ENCODE measurements at places on chromosomes 7 and 10.

GRCh38 chr7:174716-175115, 17.7 kb upstream of the FAM20C start:
- DNase-seq = no peak

- no peak for DNase-seq
Measured at GRCh38 chr7:16086743-16087142, 334.6 kb downstream of the CRPPA start.

DNA sequence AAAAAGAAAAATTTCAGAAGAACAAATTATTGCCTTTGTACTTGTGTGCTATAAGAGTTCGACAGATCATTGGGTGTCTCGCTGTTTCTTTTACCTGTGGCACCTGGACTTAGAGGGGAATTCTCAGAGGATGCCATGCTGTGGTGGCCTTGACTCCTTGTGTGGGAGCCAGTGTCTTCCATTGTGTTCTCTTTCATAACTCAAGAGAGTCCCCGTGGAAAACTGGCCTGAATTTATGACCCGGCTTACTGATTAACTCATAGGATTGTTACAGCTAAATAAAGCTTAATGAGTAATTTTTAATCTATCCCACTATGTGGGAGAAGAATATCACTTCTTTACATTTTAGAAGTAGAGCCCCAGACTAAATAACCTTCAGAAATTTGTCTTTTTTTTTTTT, 54.5 kb downstream of the UBE3C start:
- no peak for DNase-seq

DNA sequence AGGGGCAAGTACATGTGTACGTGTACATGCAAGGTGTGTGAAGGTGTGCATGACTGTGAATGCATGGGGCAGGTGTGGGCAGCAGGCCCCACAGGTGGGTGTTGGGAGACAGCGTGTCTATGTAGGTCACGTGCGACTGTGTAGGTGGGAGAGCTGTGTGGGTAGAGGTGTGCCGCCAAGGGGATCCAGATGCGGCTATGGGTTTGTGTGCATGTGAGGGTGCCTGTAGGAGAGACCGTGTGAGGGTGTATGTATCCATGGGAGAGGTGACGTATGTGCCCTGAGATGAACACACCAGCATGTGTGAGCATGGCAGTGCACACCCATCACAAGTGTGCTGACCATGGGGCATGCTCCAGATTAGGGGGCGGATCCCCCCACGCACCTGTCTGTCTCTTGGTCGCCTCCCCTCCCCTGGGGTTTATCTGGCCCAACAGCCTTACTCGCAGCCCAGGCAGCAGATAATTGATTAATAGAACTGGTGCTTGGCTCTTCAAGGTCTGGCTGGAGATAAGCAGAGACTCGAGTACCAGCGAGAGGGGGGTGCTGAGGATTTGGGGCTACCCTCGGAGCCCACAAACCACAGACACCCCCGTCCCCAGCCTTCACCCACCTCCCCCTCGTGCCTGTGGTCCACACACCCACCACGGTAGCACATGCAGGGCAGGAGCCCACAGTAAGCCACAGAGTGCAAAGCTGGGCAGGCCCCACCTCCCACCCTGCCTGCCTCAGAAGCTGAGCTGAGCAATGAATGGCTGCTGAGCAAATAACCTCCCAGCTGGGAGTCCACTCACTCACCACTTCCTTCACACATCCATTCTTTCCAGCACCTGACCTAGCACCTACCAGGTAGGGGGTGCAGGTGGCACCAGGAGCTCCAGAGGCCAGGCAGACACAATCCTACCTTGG, 41.4 kb upstream of the ZMIZ1 start:
- DNase-seq = no peak

DNA sequence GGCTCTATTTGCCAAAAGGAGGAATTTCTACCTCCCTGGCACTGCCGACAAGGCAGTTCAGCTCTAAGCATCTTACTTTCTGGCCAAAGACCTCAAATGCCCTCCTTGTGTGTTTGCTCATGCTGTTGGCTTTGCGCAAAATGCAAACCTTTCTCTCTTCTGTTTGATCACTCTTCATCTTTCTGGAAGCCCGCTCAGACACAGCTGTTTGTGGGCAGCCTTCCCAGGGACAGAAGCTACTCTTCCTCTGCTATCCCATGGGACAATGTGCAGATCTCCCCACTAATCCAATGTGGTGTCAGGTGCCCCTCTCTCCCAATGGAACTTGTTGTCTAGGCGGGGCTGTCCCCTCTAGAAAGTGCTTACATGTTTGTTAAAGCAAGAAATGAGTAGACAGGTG, 278.7 kb downstream of the CCSER2 start:
- no peak for DNase-seq

GRCh38 chr10:33115738-33116719, 158.0 kb upstream of the ITGB1 start:
- peak; percentile 67 for DNase-seq

DNA sequence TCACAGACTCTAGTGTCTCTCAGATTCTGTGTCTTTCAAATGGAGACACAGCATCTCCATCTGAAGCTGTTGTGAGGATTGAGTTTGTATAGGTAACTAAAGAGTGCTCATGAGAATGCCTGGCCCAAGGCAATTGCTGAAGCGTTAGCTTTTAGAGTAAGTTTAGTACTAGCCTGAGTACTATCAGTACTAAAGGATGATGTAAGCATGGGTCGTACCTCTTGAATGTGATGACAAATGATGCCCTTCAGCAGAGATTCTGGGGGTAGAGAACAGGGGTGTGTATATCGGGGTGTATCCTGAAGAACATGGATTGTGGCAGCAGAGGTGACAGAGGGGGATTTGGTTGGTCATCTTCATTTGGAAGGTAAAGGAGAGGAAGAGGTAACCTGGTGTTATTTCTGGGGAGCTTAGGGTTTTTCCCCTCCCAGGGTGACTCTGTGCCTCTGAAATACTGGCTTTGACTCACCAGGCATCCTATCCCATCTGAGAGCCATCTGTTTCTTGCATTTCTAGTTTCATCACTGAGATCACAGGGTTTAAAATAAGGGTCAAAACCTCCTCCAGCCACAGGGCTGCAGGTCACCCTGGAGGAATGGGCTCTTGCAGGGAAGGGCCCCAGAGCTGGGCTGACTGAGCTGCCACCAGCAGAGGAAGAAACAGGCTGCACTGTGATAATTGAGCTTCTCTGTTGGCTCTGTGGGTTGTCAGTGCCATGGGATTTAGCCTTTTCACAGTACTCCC, 756.0 kb downstream of the KCNMA1 start:
- no peak for DNase-seq

DNA sequence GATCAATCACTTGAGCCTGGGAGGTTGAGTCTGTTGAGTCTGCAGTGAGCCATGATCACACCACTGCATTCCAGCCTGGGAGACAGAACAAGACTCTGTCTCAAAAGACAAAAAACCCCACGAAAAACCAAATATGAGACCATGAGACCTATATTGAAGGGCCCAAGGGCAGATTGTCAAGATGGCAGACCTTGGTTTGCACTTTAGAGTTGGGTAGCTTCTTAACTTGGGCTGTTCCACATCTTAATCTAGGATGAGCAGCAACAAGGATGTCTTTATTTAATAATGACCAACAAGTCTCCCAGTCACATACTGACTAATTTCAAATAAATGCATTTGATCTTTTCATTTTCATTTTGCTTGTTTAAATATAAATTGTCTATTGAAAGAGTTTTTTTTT, 43.8 kb downstream of the KAT6B start:
- DNase-seq = no peak

DNA sequence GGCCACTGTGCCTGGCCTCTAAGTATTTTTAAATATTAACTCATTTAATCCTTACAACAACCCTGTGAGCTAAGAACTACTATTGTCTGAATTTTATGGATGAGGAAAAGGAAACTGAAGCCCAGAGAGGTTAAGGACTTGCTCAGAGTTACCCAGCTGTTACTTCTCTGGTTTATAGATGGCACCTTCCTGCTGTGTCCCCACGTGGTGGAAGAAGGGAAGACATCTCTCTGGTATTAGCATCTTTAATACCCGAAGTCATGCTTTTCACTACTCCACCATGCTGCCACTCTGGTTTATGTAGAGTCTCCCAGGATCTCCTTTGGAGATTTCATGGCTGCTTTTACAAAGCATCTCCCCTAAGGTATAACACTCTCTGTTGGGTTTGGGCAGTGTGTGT, 105.5 kb upstream of the MKLN1 start:
- DNase-seq = no peak

- no peak for DNase-seq
Measured at GRCh38 chr10:105761576-105762260, 1120.6 kb downstream of the SORCS3 start.

GRCh38 chr7:17369691-17370426, 71.4 kb downstream of the AHR start:
- peak; percentile 81 for DNase-seq

GRCh38 chr7:141511316-141511675, 39.9 kb upstream of the AGK start:
- DNase-seq = no peak

DNA sequence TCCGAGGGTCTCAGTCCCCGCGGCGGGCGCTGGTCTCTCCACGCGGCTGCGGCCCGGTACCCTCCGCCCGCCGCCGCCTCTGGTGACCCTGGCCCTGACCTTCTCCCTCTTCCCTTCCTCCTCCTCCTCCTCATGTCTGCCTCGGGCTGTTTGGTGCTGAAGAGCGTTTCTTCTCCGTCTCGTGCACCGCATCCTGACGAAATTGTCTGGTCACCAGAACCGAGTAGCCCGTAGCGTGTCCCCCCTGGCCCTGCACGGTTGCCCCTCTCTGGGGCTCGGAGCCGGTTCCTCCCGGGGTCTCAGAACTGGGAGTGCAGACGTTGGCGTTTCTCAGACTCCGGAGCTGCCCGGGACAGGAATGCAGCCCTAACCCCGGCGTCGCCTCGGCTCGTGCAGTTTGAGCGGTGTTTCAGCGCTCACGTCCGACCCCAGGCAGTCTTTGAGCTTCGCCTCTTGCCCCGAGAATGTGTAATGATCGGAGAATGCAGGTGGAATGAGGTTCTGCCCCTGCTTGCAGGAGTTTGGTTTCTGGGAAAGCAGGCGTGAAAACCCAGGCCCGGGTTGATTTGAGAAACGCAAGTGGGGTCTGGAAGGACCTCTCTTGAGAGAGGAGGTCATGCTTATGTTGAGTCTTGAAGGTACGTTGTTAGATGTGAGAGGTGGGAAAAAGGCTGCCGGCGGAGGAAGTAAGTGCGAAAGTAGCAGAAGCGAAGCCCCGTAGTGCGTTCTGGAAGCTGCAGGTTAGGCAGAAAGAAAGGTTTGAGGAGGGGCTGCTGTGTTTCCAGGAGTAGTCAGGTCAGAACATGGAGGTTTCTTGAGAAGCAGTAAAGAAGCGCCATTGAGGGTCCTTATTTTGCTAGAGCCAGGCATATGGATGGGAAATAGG, 743 bp downstream of the RBM17 start:
- DNase-seq = no peak

GRCh38 chr7:39183796-39184195, 206.1 kb downstream of the POU6F2 start:
- DNase-seq = no peak

All from A549 (cell line).